Sciatic nerve (tissue), 2 donors: ENCODE measurements at places on chromosomes 11 and 22. TPM values are rescaled to one million over a fixed set of nuclear protein-coding genes. Genes with fewer than 3 reads are reported as not detected.
A peak's percentile ranks its signal among the peaks of the same experiment; 100 is the strongest.

DNA sequence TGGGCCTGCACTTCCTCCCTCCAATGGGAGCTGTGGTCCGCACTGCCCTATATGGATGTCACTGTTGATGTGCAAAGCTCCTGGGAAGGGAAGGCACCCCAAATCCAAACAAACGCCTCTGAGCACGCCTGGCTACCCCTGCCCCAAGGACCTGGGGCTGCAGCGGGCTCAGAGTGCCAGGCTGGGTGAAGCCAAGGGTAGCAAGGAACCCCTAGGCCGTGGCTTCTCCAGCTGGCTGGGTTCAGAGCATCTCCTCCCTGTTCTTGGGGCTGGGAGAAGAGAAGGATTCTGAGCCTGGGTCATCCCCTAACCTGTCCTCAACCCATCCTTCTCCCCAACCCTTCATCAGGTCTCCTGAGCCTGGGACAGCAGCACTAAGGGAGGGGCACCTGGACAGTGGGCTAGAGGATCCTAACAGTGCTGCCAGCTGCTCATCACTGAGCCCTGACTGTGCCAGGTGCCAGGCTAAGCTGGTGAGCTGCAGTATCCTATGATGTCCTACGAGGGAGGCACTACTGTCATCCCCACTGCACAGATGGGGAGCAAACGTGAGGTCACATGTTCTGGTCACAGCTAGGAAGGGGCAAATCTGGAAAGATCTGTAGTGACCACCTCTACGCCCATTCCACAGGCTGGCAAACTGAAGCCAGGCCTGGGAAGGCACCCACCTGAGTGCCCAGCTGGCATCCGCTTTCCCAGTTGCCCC, 3.0 kb downstream of the SSTR3 start:
- peak; percentile 42 for DNase-seq

DNA sequence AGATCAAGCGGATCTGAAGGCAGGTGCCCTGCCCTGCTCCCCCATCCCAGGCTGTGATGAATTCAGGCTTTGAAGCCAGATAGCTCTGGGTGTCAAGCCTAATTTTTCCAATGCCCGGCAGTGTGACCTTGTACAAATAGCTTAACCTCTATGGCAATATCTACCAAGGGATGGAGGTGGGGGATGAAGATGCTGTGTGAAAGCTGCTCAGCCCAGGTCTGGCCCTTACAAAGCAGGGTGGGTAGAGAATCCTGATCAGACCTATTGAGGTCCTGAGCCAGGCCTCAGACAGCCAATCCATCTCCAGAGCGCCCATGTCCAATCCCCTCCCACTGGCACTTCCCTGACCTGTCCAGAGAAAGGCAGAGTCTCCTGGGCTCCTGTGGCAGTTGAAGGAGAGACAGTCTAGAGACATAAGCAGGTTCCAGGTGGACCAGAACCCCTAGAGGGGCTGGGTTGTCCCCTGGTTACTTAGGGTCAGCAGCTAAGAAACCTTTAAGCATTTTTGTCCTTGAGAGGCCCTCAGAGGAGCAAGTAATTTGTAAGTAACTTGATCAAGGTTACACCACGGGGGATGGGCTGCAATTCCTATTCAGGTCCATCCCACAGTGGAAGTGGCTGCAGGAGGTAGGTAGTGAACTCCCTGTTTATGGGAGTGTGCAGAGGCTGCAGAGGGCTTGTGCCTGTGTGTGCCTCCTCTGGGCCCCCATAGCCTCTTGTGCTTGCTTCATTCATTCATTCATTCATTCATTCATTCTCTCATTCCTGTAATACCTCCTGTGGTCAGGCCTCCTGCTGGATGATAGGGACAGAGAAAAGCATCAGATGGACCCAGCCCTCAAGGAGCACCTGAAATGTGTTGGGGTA, 10.4 kb downstream of the P2RY2 start:
- peak; percentile 23 for DNase-seq

- DNase-seq: no peak
Measured at GRCh38 chr11:96681019-96681716, 291.4 kb downstream of the JRKL start.

Gene ANO5
- total RNA-seq: 1.2 TPM

Gene POLD3
- total RNA-seq: 15.9 TPM

Gene CAPN5
- 20.1 TPM for total RNA-seq
